ENCODE measurements at places on chromosomes 12 and 14.

DNA sequence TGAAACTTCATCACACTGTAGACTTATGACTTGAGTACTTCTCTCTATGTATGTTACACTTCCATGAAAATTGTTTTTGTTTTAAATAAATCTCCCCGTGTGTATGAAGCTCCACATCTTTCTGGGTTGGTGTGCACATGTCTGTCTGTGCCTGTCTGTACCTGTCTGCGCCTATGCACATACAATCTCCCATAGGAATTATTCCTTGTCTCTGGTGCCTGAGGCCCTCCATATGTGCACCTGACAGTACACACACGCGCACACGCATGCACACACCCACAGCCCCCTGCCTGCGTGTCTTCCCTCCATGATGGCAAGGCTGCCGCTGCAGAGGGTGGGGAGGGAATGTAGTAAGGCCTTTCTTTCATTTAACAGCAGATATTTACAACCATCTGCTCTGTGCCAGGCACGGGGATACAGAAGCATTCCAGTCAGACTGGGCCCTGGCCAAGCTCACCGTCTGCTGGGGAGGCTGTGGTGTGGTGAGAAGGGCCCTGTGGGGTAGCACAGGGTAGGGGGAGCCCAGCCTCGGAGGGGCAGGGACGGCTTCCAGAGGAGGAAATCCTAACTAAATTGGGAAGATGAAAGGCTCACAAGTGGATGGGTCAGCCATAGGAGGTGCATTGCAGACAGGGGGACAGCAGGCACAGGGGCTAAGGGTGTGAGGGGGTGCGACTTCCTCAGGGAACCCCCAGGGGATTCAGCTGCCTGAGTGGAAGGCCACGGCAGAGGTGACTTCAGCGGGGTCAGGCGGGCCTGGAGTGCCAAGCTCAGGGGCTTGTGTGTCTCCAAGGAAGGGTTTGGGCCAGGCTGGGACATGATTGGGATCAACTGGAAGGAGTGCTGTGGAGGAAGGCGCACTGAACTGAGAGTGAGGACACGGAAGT, 26.1 kb downstream of the KRT8 start:
- peaks cover 35% of the 10 kb centered on the region for H3K4me1 ChIP-seq
- no peak for DNase-seq
- peak overlapping the region; percentile 27 for H3K27ac ChIP-seq
- H3K27me3 ChIP-seq: no peaks in the 10 kb centered on the region
- H3K4me3 ChIP-seq: no peak overlapping the region

DNA sequence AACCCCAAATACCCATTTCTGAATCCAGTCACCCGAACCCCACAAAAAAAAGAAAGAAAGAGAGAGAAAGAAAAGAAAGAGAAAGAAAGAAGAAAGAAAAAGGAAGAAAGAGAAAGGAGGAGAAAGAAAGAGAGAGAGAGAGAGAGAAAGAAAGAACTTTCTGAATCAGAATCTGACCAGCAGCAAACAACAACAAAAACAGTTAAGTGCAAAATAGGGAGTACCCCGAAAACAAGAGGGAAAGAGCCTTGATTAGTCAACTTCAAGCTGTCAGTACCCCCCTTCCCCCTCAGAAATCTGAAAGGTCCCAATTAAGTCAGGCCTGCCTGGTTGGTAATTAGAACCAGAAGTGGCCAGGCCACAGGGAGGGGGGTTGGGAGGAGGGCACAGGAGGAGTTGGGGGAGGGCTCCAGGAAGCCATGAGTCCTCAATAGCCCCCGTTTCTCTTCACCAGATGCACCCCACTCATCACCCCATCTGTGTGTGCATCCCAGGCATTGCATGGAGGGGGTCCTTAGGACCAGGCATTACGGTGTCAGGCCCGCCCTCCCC, 9.8 kb downstream of the RARG start:
- DNase-seq: peak; percentile 18
- peak overlapping the region; percentile 96 for H3K27ac ChIP-seq
- H3K36me3 ChIP-seq: peaks cover under 1% of the 10 kb centered on the region
- H3K4me1 ChIP-seq: peaks cover 53% of the 10 kb centered on the region
- no peak overlapping the region for H3K4me3 ChIP-seq
- no peaks in the 10 kb centered on the region for H3K27me3 ChIP-seq

DNA sequence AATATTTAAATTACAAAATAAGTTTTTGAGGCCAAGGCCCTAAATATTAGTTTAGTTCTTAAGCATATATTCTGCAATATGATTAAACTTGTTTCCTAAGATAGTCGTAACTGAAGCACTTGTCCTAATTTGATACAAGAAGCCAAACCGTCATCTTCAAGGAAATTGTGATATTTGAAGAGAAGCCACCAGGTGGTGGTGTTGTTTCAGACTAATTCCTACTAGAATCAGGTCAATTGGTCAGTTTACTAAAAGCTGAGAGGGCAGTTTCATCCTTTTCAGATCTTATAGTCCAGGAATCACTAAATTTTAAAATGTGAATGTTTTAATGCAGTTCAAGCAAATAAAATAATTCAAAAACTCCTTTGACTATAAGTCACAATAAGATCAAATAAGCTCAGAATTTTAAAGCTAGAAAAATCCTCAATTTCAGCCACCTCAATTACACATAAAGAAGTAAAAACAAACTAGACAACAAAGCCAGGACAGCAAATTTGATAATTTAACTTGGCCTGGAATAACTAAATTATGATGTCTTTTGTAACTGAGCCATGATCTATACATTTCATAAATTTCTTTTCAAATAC, 7.1 kb upstream of the ARL1 start:
- H3K27ac ChIP-seq: no peak overlapping the region
- no peak for DNase-seq
- H3K36me3 ChIP-seq: no peaks in the 10 kb centered on the region
- no peaks in the 10 kb centered on the region for H3K4me1 ChIP-seq
- H3K4me3 ChIP-seq: no peak overlapping the region

DNA sequence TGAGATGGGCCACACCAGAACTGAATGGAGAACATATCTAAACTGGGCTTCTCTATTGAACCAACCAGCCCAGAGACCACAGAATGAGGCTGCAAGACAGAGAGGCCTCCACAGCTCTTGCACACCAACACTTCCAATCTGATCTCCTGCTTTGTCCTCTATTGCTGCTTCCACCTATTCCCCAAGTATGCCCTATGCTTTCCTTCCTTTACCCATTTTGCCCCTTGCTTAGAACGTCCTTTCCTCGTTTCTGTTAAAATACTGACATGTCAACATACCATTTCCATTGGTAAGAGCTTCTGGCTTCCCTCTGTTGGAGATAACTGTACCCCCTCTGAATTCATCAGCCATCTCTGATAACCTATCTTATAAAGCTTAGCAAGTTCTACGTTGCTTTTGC, 2.8 kb downstream of the SLC2A13 start:
- DNase-seq: no peak
- no peak overlapping the region for H3K4me3 ChIP-seq
- H3K27me3 ChIP-seq: no peaks in the 10 kb centered on the region

DNA sequence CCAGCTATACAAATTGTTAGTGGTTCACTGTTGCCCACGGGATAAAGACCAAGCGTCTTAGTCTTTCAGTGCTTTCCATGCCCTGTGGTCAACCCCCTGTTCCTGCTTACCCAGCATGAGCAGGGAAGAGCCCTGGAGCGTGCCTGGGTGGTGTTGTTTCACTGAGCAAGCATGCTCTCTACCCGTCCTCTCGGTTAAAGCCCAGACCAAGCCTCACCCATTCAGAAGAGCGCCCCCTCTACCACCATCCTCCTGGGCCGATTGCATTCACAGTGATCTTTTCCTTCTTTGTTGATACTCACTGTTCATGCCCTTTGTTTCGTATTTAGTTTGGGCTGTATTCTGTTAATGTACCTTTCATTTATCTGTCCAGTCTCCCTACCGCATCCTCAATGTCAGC, 25.1 kb downstream of the DYRK4 start:
- DNase-seq: peak; percentile 32
- H3K27me3 ChIP-seq: no peaks in the 10 kb centered on the region
- no peak overlapping the region for H3K4me3 ChIP-seq
- H3K4me1 ChIP-seq: no peaks in the 10 kb centered on the region

GRCh38 chr14:32167907-32168306, 33.9 kb upstream of the RNU6-7 start:
- DNase-seq: no peak
- no peaks in the 10 kb centered on the region for H3K27me3 ChIP-seq
- H3K4me3 ChIP-seq: no peak overlapping the region

GRCh38 chr12:77345336-77345735, 280.0 kb upstream of the E2F7 start:
- H3K4me1 ChIP-seq: no peaks in the 10 kb centered on the region
- no peaks in the 10 kb centered on the region for H3K36me3 ChIP-seq
- no peak overlapping the region for H3K27ac ChIP-seq
- DNase-seq: no peak

- DNase-seq: no peak
- H3K4me1 ChIP-seq: peaks cover 52% of the 10 kb centered on the region
- H3K27me3 ChIP-seq: no peaks in the 10 kb centered on the region
- peak overlapping the region; percentile 56 for H3K27ac ChIP-seq
Observed at GRCh38 chr12:116123451-116124258, 153.8 kb downstream of the MED13L start.

GRCh38 chr14:48086516-48086915, 411.1 kb upstream of the MDGA2 start:
- DNase-seq: no peak
- H3K4me3 ChIP-seq: no peak overlapping the region
- H3K27ac ChIP-seq: no peak overlapping the region
- H3K27me3 ChIP-seq: peaks cover 22% of the 10 kb centered on the region
- no peaks in the 10 kb centered on the region for H3K4me1 ChIP-seq

DNA sequence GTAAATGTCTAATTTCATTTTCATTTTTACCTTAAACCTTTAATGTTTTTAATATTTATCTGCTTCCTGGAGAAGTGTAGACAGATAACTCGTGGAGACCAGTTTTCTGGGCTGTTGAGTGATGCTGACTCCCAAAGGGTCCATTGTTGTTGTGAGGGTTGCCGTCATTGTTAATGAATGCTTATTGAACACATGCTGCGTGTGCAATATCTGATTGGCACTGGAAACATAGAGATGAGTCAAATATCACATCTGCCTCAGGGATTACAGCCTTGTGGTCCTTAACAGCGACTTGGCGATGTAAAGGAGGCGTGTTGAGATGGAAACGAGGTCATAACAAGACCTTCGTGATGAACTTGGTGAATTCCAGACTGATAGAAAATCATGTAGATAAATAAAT, 85.9 kb downstream of the FBXW8 start:
- DNase-seq: no peak
- no peaks in the 10 kb centered on the region for H3K27me3 ChIP-seq
- H3K4me3 ChIP-seq: no peak overlapping the region
- no peak overlapping the region for H3K27ac ChIP-seq
- H3K36me3 ChIP-seq: no peaks in the 10 kb centered on the region

All from RWPE2 (cell line).